ENCODE measurements at places on chromosomes 7 and 10.

DNA sequence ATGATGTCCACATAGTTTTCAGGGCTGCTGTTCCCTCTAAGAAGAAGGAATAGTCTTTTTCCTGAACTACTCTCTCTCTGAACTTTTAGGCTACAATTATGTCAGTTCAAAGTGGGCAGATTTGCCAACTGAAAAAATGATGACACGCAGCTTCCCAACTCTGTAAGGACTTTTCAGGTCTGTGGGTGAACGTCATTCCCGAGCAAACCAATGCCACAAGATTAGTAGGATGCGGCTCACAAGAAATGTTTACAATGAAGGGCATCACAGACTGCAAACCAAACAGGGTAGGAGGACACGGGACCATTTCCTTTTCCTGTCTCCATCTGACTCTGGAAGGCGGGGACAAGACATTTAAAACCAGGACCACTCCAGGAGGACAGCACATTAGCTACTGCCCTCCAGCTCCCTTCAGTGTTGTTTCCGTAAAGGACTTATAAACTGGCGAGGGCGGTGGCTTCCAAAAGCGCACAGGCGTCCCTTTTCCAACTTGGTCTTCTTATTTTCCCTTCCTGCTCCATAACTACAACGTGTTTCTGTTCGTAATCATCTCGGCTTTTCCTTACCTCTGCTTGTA is 539 bp upstream of the MKLN1 start:
- no peak for DNase-seq

- no peak for DNase-seq
Measured at GRCh38 chr10:12639996-12640944, 290.9 kb downstream of the CAMK1D start.

- DNase-seq, result no peak
Measured at GRCh38 chr7:36571190-36571560, 153.1 kb downstream of the AOAH start.

DNA sequence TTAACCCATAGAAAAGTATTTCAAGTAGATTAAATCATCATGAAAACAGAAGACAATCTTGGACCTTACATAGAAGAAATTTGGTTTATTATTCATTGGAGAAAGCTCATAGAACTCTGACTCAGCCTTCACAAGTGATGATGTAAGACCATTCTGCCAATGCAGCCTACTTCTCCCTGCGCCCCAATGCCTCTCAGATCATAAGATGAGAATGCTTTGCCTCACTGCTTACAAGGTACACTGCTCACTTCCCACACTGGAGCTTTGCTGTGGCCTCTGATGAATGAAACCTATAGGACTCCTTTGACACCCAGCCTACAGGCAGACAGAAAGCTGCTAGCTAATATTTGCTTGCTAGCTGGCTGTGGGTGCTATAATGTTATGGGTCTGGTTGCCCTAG is 569.4 kb upstream of the STEAP1 start:
- DNase-seq, result no peak

DNA sequence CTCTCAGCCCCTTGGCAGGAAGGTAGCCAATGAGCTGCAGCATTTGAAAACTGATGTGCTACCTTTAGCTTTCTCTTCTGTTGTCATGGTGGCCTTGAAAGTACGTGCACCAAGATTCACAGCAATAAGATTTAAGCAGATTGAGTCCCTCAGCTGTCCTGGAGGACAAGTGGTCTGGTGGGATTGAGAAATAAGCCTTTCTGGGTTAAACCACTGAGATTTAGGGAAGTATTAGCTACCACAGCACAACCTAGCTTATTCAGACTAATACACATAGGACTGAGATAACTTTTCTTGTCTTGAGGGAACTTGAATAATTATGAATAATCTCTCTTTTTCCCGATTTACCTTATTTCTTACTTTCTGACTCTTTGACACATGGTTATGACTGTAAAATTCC is 324.0 kb downstream of the PTEN start:
- DNase-seq, result no peak

- no peak for DNase-seq
Measured at GRCh38 chr7:1106793-1107421, 19.0 kb downstream of the GPER1 start.

- no peak for DNase-seq
Measured at GRCh38 chr7:8881916-8882315, 448.5 kb downstream of the NXPH1 start.

DNA sequence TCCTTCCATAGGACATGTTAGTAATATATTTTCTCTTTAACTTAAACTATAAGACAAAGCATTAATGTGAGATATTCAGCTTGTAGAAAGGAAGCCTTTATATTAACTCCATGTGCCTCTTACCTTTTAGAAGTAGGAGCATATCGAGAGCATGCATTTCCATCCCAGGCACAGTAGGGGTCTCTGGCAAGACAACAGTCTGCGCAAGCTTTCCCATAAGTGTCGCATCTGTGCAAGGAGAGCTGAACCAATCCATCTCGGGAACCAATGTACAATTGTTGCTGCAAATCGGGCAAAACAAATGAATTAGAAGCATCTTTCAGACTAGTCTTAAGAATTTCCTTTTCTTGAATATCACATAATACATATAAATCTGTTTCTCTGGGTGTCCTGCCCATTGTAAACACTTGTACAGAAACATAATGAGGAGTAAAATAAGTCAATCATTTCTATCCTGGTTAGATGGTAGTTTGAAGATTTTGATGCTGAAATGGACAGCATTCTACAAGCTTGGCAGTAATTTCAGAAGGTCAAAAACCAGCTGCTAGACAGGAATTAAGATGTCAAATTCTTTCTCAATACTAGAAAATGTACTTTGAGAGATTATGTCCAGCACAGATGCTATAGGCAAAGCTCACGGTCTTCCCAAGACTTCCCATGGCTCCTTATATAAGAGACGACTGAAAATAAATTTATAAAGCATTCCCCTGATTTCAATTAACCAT is 171.8 kb downstream of the SEMA3D start:
- DNase-seq, result no peak

- no peak for DNase-seq
Measured at GRCh38 chr10:34812771-34813170, 2.3 kb downstream of the PARD3 start.
